Sigmoid colon (tissue), 7 donors: ENCODE measurements at places on chromosomes 3 and 15.

DNA sequence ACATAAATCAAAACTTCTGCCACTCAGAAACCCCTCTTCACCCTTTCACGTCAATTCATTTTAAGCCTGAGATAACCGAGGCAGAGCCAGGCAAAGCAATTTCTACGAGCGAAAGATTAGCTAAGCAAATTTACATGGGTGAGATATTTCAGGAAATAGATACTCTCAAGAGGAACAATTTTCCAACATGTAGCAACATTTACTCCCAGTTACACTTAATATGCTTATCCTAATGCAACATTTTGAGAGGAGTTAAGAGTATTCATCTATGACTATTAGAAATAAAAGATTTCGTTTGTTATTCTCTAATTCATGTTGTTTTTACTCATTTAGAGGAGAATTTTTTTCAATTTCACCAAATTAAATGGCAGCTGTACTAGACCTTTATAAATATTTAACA lies 837 bp downstream of the TMC3 start:
- no peak for DNase-seq

- no peak for DNase-seq
These were observed 28.0 kb downstream of the SENP7 start for GRCh38 chr3:101484805-101485620.

DNA sequence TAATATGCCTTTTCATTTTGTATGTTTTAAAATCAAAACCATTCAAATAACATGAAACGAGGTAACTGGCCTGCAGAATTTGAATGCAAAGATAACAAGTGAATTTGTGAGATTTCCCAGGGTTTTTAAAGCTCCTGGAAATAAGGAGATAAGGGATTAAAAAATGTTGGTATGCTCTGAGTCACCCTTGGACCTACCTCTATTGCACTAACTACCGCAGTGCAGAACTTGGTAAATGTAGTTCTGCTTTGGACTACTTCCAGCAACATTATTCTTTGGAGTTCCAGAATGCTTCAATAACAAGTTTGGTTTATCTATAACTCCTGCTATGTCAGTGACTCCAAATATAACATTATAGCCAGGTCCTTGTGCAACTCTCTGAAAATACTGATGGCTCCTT lies 201.7 kb downstream of the GAP43 start:
- DNase-seq = no peak

DNA sequence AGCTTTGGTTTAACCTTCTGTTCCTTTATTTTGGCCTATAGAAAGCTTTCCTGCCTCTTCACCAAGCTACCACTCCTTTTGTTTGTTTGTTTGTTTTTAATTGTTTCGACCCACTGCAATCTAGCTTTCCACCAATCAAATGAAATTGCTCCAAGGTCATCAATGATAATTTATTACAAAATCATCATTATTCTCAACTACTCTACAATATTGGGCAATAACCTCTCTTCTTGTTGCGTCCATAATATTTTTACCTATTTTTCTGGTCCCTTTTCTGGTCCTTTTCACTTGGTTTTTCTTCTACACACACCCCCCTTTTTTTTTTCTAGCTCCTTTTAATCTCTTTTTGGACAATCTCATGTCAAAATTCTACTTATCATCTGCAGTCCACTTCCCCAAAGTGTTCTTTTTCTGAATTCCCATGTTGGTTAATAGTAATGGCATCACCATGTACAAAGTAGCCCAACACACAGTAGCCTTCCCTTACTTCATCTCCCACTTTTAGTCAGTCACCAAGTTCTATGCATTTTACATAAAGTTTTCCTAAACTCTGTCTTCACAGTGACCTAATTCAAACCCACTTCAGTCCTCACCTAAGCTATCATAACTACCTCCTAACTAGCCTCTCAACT lies 11.0 kb upstream of the ANKRD28 start:
- no peak for DNase-seq

DNA sequence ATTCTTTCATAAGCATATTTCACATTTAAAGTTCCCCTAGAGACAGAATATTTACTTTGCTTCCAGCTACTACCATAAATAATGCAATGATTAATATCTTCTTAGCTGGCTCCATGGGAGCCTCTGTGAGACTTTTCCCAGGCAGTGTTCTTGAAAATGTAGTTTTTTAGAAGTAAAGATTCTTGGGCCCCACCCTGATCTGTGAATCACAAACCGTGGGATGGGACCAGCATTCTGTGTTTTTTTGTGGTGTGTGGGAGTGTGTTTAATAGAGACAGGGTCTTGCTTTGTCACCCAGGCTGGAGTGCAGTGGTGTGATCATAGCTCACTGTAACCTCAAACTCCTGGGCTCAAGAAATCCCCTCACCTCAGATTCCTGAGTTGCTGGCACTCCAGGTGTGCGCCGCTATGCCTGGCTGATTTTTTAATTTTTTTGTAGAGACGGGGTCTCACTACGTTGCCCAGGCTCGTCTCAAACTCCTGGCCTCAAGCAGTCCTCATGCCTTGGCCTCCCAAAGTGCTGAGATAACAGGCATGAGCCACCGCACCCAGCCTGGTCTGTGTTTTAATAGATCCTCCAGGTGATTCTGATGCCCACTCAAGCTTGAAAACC lies 83.0 kb downstream of the KLHL25 start:
- DNase-seq = no peak

DNA sequence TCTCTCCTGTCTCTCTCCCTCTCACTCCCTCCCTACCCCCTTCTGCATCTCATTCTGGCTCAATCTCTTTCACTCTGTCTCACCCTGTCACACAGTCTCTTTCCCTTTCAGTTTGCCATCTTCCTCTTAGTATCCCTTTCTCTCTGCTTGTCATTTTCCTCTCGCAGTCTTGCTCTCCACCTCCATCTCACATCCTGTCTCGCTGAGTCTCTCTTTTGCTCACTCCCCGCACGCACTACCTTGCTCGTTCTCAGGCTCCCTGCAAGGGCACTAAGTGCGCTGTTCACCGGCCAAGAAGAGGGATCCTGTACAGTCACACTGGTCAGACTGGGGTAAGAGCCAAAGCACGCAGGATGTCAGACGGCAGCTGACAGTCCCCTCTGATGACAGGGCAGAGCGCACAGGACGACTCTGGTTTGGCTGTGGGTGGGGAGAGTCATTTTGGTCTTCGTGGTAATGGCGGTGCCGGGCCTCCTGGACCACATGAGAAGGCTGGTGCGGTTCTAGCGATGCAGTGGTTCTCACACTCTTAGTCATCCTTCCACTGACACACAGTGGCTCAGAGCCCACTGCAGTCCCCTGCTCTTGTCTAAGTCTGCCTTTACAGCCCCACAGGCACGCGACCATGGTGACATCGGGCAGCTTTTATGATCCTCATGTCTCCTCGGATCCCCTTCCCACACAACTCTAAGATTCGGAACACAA lies 356.8 kb downstream of the FOXP1 start:
- DNase-seq = no peak

- DNase-seq = peak; percentile 91
These were observed 4.4 kb upstream of the CXCR6 start for GRCh38 chr3:45938864-45939263.

GRCh38 chr3:48276911-48277641 lies 36.2 kb downstream of the ZNF589 start:
- DNase-seq = no peak

- no peak for DNase-seq
These were observed 376.5 kb downstream of the MECOM start for GRCh38 chr3:169286992-169287391.

DNA sequence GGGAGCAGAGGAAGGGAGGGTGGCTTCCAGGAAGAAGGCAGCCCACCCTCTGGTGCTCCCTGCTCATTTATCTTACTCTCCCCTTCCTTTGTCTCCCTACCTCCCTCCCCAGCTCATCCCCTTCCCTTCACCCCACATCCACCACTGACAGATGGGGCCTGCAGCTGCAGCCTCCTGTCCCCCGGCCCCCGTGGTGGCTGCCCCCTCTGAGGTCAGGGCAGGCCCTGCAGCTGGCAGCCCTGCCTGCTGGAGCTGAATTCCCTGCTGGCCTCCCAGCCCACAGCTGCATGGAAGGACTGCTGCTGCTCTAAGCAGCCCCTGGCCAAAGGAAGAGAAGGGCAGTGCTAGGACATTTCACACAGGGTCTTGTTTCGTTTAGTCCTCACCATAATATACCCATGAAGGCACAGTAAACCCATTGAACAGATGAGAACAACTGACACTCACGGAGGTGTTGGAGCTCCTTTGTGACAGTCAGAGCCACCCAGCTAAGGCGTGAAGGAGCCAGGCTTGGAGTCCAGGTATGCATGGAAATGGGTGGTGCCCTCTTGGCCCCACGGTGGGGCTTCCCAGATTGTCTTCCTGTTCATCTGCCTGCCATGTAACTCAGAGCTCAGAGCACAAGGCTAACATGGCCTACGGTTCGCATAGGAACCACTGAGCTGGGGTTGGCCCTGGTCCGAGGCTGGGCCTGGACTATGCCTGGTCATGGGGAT lies 121.7 kb upstream of the PRR20G start:
- DNase-seq = peak; percentile 34

DNA sequence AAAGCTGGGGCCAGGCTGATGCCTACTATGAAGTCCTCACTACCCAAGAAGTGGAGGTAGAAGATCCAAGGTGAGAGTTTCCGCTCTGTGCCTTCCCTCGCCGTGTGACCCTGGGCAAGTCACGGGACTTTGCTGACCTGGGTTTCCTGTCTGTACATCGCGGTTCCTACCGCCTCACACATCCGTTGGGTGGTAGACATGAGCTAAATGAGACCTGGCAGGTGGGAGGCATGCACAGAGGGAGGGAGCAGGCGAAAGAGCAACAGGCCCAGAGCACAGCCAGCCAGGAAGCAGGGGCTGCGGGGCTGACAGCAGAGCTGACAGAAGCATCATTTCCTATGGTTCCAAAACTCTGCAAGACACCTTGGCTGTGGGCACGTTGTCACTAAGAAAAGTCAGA lies 157.3 kb upstream of the BHLHE40 start:
- DNase-seq = no peak

DNA sequence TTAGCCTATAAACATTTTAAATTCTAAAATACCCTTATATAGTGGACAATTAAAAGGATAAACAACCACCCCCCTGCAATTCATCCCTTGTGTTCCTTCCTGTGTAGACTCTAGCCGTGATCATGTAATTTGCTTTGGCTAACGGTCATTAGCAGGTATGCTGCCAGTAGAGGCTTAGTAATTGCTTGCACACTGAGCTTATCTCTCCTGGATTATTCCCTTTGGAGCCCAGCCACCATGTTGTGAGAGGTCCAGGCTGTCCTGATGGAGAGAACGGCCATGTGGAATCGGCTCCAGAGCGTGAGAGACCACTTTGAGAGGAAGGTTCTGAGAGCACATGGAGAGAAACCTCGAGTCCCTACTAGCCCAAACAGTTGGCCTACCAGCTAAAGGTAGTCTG lies 11.0 kb upstream of the BNC1 start:
- DNase-seq = no peak
